ENCODE measurements at places on chromosomes 4 and X.

DNA sequence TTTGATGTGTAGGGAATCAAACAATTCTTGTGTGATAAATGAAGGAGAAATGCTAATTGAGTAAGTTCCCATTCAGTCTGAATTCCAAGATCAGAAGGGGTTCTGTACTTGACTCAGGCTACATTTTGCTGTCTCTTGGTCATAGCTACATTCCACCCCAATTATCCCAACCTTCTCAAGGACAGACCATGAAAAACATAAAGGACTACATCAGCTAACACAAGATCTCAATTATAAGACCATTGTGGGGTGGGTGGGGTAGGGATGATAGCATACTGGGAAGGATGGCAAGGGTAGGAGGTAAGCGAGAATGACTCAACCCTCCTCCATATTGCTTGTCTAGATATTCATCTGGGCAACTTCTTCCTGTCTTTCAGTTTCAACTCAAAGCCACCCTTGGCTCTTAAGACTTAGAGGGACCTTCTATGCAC, 87.4 kb upstream of the ETNPPL start:
- no peak for DNase-seq

DNA sequence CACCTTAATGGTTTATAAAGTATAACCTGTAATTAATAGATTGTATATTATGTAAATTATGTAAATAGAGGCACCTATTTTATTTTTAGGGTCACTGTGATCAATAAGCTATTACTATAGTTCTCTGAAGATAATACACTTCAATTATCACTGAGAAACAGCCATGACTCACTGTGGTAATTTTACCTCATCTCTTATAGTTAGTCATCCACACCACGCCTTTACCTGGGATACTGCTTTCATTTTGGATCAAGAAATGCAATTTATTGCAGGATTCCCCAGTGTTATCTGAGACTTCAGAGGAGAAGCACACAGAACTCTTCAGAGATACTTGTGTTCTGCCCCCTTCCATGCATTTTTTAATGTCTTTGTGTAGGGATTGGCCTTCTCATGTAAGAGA, 348.1 kb upstream of the ATOH1 start:
- no peak for DNase-seq

DNA sequence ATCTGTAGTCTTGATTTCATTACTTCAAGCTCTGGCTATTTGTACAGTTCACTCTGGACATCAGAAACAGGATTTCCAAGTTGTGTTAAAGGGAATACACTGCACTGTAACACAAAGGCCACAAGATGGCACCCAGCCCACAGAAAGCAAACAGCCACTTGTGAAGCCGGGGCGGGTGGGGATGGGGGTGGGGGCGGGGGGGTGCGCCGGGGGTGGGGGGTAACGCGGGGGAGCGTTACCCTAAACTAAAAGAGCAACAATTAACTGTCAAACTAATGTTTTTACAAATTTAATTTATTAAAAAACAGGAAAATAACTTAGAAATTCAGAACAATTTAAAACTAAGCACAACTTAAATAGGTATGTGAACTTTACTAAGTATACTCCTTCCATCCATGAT, 27.3 kb downstream of the PRDX4 start:
- no peak for DNase-seq

DNA sequence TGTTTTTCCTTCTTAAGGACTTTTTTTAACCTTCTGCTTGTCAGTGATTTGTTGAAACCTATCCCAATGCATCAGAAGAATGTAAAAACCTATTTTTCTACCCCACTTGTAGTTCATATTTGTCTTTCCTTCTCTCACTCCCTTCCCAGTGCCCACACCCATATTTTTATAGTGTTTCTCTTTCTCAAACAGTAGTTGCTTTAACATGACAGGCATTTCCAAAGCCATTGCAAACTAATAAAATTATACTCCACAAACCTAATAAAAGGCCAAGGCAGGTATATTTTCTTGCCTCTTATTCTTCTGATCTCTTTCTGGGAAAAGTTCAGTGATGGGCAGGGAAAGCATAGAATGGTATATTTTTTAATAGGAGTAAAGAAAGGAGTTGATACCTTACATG, 35.7 kb upstream of the FHDC1 start:
- no peak for DNase-seq

DNA sequence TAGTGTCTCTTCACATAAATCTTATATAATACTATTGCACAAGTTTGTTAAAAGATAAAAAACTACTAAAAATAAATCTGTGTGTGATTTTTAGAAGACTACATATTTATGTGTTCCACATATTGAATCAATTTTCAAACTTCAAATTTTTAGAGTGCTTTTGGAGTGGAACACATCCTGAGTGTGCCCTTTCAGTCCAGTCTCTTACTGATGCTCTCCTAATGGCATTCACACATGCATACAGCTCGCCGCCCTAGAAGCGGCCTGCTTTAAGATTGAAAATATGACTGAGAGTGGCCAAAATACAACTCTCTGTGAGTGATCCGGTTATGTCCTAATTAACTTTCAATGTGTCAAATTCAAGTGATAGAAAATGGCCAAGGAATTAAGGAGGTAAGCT, 628.8 kb downstream of the ANKRD50 start:
- no peak for DNase-seq

DNA sequence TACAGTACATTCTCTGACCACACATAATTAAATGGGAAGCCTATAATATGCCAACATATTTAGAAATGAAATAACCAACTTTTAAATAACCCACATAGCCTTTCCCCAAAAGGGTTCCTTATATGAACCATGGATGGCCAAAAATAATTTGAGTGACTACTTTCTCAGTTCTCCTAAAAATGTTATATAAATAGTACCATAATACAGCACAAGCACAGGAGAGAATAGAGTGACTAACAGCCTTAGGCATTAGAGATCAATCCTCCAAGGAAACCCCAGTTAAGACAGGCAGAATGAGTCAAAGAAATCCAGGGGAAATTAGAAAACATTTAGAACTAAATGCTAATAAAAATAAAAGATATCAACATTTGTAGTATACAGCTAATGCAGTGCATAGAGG, 50.2 kb downstream of the ANKRD17 start:
- DNase-seq, result no peak

- DNase-seq, result no peak
These were observed 694 bp downstream of the OCRL start for GRCh38 chrX:129540722-129541184.

- DNase-seq, result no peak
These were observed 107.7 kb upstream of the ZFP42 start for GRCh38 chr4:187887906-187888305.

GRCh38 chrX:39020051-39020669, 218.9 kb downstream of the MID1IP1 start:
- no peak for DNase-seq

DNA sequence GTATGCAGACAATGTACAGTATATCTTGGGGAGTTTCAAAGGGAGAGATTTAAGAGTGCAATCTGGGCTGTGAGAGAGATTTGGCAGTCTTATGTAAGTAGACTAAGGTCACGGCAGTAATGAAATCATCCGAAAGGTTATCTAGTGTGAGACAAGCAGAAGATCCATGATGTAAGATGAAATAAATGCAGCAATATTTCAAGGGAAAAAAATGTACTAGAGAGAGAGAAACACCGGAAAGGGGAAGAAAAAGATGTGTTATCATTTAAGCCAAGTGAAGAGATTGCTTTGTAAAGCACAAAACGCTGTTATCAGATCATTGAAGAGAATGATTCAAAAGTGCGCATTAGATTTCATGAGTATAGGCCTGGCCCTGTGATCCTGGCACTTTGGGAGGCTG, 88.4 kb upstream of the GUCY1A1 start:
- DNase-seq, result no peak

DNA sequence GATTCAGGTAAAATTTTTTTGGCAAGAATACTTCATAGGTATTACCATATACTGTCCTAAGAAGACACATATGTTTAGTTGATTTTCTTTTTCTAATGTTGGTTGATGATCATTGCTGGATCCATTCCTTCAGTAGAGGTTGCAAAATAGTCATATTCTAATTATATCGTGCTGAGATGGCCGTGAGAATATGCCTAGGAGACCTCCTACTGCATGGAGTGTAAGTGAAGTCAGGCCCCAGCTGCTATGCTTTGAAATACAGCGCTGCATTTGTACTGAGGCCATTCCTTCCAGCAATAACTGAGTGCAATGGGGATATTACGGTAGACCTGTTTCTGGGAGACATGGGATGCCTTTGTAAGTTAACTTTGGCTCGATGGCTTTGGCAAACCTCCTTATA, 6.7 kb upstream of the PLAC8 start:
- no peak for DNase-seq

DNA sequence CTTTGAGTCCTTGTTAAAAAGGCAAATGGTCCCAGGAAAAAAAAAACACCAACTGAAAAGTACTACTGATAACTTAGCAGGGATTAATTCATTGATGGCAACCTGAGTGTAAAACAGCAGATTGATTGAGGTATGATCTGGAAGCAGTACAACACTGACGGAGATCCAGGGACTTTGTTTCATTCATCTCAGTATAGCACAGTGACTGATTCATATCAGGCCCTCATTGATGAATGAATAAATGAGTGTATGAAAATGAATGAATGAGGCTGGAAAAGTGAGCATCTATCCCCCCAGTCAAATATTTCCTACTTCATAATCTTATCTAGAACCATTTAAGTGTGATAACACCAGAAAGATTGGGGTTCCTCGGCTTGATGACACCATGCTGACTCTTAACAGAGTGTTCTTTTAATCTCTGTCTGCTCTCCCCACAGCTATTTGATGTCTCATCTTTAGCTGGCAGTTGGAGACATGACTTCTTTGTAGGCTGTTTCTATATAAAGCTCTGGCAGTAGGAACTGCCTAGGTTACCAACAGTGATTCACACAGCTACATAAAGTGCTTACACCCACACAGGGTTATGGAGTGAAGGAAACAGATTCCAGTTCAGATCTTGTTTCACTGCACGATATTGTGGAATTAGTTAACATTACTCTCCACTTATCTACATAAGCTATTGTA, 18.6 kb upstream of the RNF128 start:
- no peak for DNase-seq

- DNase-seq, result no peak
These were observed 52.6 kb downstream of the OSTC start for GRCh38 chr4:108702960-108703359.

GRCh38 chr4:41012293-41012692, 202.0 kb downstream of the APBB2 start:
- DNase-seq, result no peak

GRCh38 chrX:144566592-144566991, 680.7 kb upstream of the SPANXN1 start:
- no peak for DNase-seq

- no peak for DNase-seq
These were observed 24.1 kb downstream of the HPRT1 start for GRCh38 chrX:134484039-134484438.

DNA sequence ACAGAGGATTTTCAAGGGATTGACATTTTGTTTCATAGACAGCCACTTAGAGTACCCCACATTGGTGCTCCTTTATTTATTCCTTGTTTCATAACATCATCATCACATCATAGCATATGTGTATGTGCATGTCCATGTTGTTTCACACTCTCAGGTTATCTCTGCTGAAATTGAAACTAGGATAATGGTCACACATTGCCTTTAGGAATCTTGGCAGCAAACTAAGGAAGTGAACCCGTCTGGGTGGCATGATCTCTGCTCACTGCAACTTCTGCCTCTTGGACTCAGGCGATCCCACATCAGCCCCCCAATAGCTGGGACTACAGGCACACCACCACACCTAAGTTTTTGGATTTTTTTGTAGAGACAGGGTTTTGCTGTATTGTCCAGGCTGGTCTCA, 234.2 kb upstream of the ANKRD50 start:
- DNase-seq, result no peak

DNA sequence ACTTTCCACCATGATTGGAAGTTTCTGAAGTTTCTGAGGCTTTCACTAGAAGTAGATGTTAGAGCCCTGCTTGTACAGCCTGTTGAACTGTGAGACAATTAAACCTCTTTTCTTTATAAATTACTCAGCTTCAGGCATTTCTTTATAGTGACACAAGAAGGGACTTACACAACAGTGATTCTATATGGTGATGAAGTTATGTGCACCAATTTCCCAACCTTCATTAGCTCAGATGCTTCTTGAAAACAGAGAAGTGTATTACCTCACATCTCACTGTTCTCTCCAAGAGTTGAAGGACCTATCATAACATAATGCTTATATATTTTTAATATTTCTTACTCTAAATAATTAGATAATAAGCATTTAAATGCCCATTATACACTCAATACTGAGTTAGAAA, 202.1 kb upstream of the ANXA10 start:
- DNase-seq, result no peak

DNA sequence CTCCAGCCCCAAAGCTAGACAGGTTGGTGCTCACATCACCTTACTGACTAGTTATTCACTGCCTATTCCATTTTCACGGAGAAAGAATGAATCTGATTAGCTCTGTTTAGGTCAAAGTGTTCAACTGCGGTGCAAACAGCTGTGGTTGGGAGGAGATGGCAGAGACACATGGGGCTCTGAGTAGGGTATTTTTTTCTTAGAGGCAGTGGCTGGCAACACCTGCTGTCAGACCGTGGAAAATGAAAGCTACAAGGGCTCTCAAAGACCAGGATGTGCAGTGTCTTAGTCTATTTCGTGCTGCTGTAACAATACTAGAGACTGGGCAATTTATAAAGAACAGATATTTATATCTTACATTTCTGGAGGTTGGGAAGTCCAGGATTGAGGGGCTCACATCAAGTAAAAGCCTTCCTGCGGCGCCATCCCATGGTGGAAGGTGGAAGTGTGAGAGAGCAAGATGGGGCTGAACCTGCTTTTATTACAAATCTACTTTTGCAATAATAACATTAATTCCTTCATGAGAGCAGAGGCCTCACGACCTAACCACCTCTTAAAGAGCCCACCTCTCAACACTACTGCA, 10.6 kb downstream of the NYX start:
- DNase-seq, result no peak

DNA sequence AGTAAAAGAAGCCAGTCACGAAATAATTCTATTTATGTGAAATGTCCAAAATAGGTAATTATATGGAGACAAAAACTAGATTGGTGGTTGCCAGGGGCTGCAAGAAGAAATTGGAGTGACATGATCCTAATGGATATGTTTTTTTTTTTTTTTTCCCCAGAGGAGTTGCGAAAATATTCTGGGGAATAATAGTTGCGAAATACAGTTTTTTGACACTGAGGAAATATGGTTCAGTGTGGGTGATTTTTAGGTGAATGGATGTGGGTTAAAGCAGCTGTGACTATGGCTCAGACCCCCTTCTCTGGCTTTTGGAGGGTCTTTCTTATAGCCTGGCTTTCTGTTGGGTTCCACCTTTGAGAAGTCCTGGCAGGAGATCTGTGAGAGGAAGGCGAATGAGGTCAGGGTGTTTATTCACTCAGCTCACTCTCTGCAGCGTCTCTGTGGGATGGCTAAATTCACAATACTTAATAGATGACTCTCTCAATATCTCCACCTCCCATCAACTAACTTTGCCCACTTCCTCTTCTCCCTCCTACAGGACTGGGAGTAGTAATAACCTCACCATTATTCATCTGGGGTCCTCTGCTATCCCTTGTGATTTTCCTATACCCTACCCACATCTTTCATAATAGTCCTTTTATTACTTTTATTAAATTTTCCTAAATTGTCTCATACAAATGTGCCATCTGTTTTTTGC, 15.3 kb upstream of the RAB9B start:
- DNase-seq, result no peak

- no peak for DNase-seq
These were observed 294.3 kb downstream of the GUCY2F start for GRCh38 chrX:109187473-109188168.

- no peak for DNase-seq
These were observed 50.9 kb upstream of the FHDC1 start for GRCh38 chr4:152885185-152885584.

Measured in cortex of kidney (tissue), 1 donor.